ENCODE measurements at places on chromosomes 5 and 9. TPM values are rescaled to one million over a fixed set of nuclear protein-coding genes. Genes with fewer than 3 reads are reported as not detected.

FGD3 gene
- total RNA-seq = 0.59 TPM

DNA sequence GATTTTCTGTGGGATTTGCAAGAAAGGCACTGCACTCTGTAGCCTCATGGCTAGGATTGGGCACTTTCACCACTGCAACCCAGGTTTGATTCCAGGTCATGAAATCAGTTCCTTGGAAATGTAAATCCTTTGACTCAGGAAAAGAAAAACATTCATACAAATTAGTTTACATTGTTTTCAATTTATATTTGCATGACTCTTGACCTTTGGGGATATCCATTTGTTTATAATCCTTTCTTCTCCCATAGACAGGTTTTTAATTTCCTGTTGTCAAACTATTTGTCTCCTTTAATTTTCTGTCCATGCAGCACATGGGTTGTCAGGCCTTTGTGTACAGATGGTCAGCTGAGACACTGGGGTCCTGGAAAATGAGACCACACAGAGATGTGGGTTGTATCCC is 801.5 kb downstream of the NR2F1-AS1 start:
- DNase-seq = no peak

DNA sequence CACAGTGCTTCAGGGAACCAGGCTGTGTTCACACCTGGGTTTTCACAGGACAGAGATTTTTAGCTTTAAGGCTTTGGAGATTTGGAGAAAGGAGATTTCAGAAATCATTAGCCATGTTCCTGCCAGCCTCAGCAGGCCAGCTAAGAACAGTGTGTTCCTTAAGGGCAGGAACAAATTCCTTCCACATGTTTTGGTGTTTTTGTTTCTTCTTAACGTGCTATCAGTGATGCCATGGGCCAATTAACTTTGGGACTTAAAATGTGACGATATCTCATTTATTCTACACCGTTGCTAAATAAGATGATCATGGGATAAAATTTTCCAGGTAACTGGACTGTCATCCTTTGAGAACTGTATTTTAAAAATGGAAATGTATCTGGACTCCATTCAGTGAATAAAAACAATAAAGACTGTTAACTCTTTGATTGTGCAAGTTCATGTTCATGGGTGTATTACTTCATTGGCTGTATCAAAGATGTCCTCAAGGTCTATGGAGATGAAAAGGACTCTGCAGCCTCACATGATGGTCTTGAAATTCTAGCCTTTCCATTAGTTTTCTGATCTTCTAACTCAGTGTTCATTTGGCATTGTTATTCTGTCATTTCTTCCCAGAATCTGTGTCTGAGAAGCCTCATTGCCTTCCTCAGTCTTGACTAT is 72.3 kb downstream of the ZNF366 start:
- no peak for DNase-seq

GRCh38 chr5:6772886-6773285 is 59.7 kb downstream of the TENT4A start:
- DNase-seq = no peak
